ENCODE measurements at places on chromosomes 4 and X. TPM values are rescaled to one million over a fixed set of nuclear protein-coding genes. Genes with fewer than 3 reads are reported as not detected.

- DNase-seq = no peak
These were observed 67.2 kb downstream of the DCAF12L1 start for GRCh38 chrX:126485409-126485808.

DNA sequence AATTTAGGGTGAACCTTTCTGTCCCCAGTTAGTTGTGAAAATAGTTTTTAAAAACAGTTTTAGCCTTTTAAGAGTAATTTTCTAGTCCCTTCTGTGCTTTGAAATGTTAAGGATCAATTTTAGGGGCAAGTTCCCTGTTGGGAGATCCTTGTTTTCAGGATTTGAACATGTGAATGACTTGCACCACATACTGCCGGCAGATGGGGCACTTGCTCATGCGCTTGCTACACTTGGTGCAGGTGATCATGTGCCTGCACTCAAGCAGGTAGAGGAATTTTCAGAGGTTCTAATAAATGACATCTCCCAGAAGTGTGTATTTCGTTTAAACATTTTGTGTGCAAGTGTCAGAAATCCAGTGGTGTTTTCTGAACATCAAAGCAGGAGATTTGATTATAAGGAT, 195.9 kb downstream of the CHM start:
- no peak for DNase-seq

PITX2 gene
- 0.50 TPM for total RNA-seq

GRCh38 chr4:140971077-140971792, 162.0 kb downstream of the RNF150 start:
- peak; percentile 24 for DNase-seq

AKAP14 gene
- total RNA-seq = not detected

Measured in left ventricle myocardium superior (tissue), 1 donor.